ENCODE measurements at places on chromosomes 11 and 22.

GRCh38 chr11:57434640-57435546 lies 8.0 kb upstream of the SLC43A3 start:
- H3K27ac ChIP-seq = peak overlapping the region; percentile 58
- no peak overlapping the region for H3K4me3 ChIP-seq
- H3K36me3 ChIP-seq = no peaks in the 10 kb centered on the region
- no peak for DNase-seq

GRCh38 chr22:43256976-43257545 lies 70.1 kb upstream of the TTLL12 start:
- H3K27me3 ChIP-seq = no peaks in the 10 kb centered on the region
- no peak overlapping the region for H3K4me3 ChIP-seq
- H3K27ac ChIP-seq = no peak overlapping the region
- no peaks in the 10 kb centered on the region for H3K4me1 ChIP-seq
- DNase-seq = no peak

DNA sequence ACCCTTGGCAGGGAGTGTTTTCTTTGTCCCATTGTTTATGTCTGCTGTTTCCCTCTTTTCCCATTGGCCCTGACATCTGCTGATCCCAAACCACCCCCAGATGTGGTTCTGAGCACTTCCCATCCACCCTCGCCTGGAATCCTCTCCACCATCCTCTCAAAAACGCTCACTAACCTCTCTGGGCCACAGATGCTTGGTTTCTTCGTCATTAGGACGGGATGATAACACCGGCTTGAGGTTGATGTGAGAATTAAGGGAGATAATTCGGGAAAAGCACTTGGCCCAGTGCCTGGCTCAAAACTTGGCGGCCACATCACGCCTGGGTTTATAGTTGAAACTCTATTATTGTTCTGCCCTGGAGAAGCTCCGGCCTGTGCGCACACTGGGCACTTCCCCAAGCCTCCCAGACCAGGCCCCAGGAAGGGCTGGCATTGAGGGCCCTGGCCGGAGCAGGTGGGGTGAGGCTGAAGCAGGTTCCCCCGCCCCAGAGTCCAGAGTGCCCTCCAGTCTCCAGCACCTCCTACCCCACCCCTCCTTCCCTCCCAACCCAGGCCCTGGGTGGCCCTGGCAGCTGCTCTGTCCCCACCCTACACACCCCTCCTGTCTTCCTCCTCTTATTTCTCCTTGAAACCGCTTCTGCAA lies 63.7 kb downstream of the CYTH4 start:
- H3K27me3 ChIP-seq = peaks cover 10% of the 10 kb centered on the region
- no peak overlapping the region for H3K4me3 ChIP-seq
- no peaks in the 10 kb centered on the region for H3K4me1 ChIP-seq
- no peaks in the 10 kb centered on the region for H3K36me3 ChIP-seq

- DNase-seq = no peak
- H3K36me3 ChIP-seq = no peaks in the 10 kb centered on the region
- no peak overlapping the region for H3K4me3 ChIP-seq
Observed at GRCh38 chr11:782264-783174, 5.2 kb upstream of the GATD1 start.

GRCh38 chr11:131814108-131814507 lies 443.7 kb downstream of the NTM start:
- DNase-seq = no peak
- no peak overlapping the region for H3K27ac ChIP-seq
- no peaks in the 10 kb centered on the region for H3K36me3 ChIP-seq
- H3K27me3 ChIP-seq = no peaks in the 10 kb centered on the region

Measured in lower lobe of right lung (tissue), 2 donors.